ENCODE measurements at places on chromosomes 16 and 17. TPM values are rescaled to one million over a fixed set of nuclear protein-coding genes. Genes with fewer than 3 reads are reported as not detected.

GRCh38 chr16:17289674-17290635 lies 180.8 kb downstream of the XYLT1 start:
- no peak overlapping the region for H3K4me3 ChIP-seq
- no peak overlapping the region for H3K27ac ChIP-seq
- peaks cover 31% of the 10 kb centered on the region for H3K4me1 ChIP-seq
- H3K36me3 ChIP-seq = no peaks in the 10 kb centered on the region

DNA sequence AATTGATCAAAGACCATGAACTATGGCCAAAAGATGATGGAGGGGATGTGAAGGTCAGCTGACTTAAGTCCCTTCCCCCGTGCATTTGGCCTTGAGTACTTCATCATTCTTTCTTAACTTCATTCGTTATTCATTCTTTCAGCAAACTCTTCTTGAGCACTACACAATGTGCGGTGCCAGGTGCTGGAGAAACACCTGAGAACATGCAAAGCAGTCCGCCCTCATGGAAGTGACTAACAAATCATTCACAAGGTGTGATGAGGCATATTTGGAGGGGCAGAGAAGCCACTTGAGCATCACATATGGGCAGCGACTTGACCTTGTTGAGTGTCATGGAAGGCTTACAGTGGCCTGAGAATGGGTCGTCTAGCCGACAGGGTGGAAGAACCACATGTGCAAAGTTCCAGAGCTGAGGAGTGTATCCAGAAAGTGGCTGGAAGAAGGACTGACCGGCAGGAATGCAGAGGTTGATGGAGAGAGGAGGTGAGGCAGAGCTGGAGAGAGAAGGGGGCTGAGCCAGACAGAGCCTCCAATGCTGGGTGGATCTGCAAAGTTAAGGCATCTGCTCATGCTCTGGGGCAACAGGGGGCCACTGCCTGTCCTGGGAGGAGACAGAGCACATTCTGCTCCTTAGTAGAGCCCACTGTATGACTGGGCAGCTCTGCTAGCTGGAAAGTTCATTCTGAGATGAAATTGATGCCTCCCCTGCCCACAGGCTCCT lies 25.1 kb upstream of the EIF1 start:
- H3K4me3 ChIP-seq = no peak overlapping the region
- no peaks in the 10 kb centered on the region for H3K36me3 ChIP-seq
- H3K4me1 ChIP-seq = peaks cover 22% of the 10 kb centered on the region
- no peak overlapping the region for H3K27ac ChIP-seq
- peaks cover 8% of the 10 kb centered on the region for H3K27me3 ChIP-seq

- no peaks in the 10 kb centered on the region for H3K4me1 ChIP-seq
- no peak for DNase-seq
- H3K27me3 ChIP-seq = no peaks in the 10 kb centered on the region
- peaks cover 3% of the 10 kb centered on the region for H3K36me3 ChIP-seq
- no peak overlapping the region for H3K4me3 ChIP-seq
Observed at GRCh38 chr17:44722254-44722653, 13.8 kb downstream of the DBF4B start.

DNA sequence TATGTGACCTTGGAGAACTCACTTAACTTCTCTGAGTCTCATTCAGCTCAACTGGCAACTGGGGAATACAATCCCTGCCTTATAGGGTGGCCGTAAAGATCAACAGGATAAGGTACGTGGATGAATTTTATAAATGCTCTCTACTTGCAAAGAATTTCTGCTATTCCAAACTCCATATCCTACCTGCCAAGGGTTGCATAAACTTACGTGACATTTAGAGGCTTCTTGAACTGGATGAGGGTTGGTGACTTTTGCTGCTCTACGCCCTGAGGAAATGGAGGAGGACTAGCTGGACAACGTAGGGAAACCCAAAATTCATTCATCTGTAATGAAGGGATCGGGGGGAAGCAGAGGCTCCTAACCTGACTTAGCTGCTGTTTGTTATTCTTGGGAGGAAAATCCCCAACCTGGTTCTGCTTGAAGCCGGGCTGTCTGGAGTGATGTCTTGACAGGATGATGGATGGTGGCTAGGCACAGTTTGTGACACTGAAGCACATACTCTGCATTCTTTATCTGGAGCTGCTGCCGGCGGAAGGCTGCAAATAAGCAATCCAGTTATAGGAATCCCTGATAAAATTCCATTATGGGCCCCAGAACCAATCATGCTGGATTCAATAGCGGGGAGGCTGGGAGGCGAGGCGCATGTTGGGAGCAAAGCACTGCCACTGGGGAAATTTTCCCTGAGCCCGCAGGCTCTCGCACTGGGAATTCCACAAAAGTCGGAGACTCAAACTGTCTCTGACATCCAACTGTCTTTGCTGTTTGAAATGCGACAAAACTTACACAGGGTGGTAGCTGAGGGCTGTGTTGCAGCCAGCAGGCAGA lies 94.7 kb upstream of the SDK2 start:
- DNase-seq = no peak
- H3K4me3 ChIP-seq = no peak overlapping the region
- no peaks in the 10 kb centered on the region for H3K36me3 ChIP-seq
- peaks cover 4% of the 10 kb centered on the region for H3K27me3 ChIP-seq
- H3K4me1 ChIP-seq = peaks cover 15% of the 10 kb centered on the region

DNA sequence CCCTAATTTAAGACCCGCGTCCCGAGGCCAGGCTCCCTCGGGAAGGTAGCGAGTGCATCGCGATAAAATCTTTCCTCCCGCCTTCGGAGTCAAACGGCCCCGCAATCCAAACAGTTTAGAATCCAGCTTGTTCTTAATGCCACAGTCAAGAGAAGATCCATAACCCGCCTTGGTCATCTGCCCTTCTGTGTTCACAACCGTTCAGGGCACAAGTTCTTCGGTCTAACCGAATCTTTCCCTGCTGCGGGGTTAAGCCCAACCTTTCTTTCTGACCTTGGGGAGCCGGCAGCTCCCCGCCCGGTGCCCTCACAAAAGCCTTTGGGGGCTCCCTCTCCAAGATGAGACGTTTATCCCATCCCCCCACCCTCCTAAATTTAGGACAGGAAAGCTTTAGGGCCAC lies 30.3 kb downstream of the CPSF4L start:
- peak overlapping the region; percentile 94 for H3K4me3 ChIP-seq
- H3K36me3 ChIP-seq = peaks cover 10% of the 10 kb centered on the region
- H3K27ac ChIP-seq = peak overlapping the region; percentile 95
- peaks cover 17% of the 10 kb centered on the region for H3K27me3 ChIP-seq
- peaks cover 60% of the 10 kb centered on the region for H3K4me1 ChIP-seq

Gene BICDL2
- polyA plus RNA-seq = not detected

Gene VASN
- 0.07 TPM for polyA plus RNA-seq

Gene ANKRD40CL
- polyA plus RNA-seq = not detected

Gene SCGB1C2
- polyA plus RNA-seq = not detected

Gene SPAG5
- polyA plus RNA-seq = 0.73 TPM

Measured in immature natural killer cell (primary cell).